T-cell (primary cell): ENCODE measurements at places on chromosomes 5 and 9. TPM values are rescaled to one million over a fixed set of nuclear protein-coding genes. Genes with fewer than 3 reads are reported as not detected.

DNA sequence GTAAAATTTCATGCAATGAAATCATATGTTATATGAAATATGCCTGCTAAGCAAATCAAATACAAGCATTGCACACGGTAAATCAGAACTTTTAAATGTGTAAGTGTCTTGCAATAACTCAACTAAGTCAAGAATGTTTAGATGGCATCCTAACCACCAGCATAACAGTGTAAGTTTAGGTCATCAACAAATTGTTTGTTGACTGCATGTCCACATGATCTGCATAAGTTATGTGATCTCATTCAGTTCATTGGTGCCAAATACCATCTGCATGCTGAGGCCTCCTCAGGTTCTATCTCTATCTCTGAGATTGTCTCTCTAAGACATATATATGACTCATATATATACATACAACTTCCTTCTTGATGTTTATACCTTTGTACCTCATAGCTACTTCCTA lies 159.6 kb upstream of the STK32A start:
- no peak overlapping the region for H3K4me3 ChIP-seq
- no peaks in the 10 kb centered on the region for H3K4me1 ChIP-seq
- DNase-seq: no peak
- no peaks in the 10 kb centered on the region for H3K36me3 ChIP-seq
- H3K27me3 ChIP-seq: no peaks in the 10 kb centered on the region
- H3K27ac ChIP-seq: no peak overlapping the region

- H3K36me3 ChIP-seq: no peaks in the 10 kb centered on the region
- H3K27me3 ChIP-seq: no peaks in the 10 kb centered on the region
- H3K27ac ChIP-seq: no peak overlapping the region
These were observed 603.9 kb upstream of the C9orf72 start for GRCh38 chr9:28177142-28177541.

- no peaks in the 10 kb centered on the region for H3K36me3 ChIP-seq
- no peak overlapping the region for H3K4me3 ChIP-seq
- H3K4me1 ChIP-seq: no peaks in the 10 kb centered on the region
- no peak for DNase-seq
- no peaks in the 10 kb centered on the region for H3K27me3 ChIP-seq
These were observed 46.5 kb downstream of the TARS1 start for GRCh38 chr5:33487236-33487635.

Gene SLC6A7
- total RNA-seq: not detected
